ENCODE measurements at places on chromosomes 12 and 14.

DNA sequence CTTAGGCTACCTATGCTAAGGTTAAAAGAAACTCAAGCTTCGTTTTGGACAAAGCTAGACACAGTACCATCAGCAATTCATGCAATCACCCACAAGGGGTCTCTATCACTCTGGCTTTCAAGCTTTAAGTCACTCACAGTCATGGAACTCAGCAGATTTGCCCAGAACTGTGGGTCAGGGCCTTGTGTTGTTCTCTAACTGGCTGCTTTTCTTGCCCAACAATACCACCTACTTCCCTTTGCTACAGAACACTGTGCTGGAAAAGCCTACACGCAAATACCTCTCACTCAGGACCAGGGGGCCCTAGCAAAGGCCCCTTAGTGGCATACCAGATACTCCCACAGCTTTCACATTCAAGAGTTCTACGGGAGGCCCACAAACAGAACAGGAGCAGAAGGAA is 9.1 kb downstream of the NEMP1 start:
- peak; percentile 85 for DNase-seq

DNA sequence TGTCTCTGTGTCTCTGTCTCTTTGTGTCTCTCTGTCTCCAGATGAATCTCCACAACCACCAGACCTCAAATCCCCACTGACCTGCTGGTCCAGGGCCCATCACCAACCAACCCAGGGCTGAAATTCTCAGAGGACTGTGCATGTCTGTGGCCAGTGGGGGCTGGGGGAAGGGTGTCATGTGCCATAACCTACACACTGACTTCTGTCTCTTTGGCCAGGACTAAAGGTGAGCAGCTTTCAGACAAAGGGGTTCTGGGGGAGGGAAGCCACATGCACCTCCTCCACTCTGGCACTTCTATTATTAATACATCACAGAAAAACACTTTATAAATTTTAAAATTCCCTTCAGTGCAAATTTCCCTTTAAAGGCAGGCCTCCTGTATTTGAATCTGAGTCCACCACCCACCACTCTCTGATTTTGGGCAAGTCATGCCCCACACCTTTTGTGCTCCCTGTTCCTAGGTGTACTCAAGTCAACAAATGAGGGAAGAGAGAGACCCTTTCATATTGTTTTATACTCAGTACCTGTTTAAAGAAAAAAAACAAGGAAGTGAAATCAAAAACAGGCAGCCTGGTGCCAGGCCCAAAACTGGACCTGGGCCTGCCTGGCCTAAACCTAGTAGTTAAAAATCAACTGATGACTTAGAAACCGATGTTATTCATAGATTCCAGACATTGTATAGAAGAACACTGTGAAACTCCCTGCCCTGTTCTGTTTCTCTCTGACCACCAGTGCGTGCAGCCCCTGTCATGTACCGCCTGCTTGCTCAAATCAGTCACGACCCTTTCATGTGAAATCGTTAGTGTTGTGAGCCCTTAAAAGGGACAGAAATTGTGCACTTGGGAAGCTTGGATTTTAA is 80.2 kb downstream of the TUNAR start:
- no peak for DNase-seq

GRCh38 chr12:42442311-42442759 is 116.4 kb downstream of the PPHLN1 start:
- DNase-seq = no peak

DNA sequence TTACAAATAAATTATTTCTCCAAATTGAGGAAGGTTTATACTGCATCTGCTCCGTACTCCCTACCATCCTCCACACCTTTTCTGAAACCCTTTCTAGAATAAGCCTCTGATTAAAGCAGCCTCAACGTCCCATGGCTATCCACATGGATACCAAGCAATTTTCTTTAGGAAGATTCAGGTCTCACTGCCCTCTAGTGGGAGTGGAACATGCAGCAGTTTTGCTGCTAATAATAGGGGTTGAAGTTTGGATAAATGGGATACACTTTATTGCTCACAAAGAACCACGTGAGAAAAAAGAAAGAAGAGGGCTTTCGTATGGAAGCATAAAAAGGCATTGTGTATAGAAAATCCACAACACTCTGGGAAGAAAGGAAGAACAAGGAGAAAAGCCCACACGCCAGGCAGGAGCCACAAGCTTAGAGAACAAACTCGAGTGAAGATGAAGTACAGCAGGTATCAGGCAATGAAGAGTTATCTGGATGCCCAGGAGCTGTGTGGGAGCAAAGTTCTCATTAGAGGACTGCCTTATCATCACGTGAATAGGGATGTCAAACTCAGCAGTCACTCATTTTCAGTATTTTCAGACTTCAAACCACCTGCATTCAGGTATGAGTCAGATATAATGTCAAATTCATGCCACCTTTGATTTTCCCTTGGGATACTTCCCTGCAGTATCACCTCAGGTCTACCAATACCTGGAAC is 45.8 kb downstream of the CCER1 start:
- no peak for DNase-seq

- no peak for DNase-seq
These were observed 64.8 kb upstream of the CMKLR1 start for GRCh38 chr12:108403952-108404351.

DNA sequence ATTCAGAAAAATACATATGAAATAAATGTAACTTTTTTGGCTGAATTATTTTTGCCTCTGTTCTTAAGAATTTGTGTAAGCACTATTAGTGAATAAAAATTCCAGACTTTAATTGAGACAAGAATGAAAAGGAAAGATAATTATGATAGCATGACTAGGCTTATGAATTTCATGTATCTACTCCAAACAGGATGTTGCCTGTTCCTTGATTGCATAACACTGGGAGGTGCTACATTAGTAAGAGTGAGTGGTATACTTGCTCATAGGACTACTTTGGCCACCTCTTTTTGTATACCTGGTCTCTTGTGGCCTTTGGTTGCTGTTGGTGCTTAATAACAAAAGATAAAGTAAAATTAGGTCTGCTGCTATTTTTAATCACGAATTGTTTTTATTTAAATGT is 112.8 kb downstream of the NAV3 start:
- DNase-seq = no peak

- DNase-seq = no peak
These were observed 126.7 kb upstream of the PTPRQ start for GRCh38 chr12:80317307-80317706.

- no peak for DNase-seq
These were observed 27.1 kb upstream of the CDK17 start for GRCh38 chr12:96427269-96427729.

GRCh38 chr14:68888025-68888850 is 90.9 kb downstream of the ACTN1 start:
- DNase-seq = no peak

DNA sequence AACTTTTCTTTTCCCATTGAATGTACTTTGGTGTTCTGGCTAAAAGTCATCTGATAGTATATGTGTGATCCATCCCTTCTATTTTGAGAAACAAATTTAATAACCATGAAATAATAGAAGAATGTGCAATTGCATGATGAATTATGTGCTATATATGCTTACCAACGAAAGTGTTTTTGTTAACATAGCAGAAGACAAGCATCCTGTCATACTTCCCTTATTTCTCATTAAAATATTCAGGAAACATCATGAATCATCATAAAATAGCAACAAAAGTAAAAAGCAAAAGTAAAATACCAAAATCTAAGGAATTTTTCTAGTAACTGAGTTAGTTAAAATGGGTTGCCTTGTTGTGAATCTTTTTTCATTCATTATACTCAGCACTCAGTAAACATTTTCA is 409.0 kb upstream of the PDE3A start:
- no peak for DNase-seq

GRCh38 chr12:30573145-30573544 is 122.5 kb downstream of the IPO8 start:
- no peak for DNase-seq

- no peak for DNase-seq
These were observed 56.3 kb upstream of the DAAM1 start for GRCh38 chr14:59131938-59132795.

DNA sequence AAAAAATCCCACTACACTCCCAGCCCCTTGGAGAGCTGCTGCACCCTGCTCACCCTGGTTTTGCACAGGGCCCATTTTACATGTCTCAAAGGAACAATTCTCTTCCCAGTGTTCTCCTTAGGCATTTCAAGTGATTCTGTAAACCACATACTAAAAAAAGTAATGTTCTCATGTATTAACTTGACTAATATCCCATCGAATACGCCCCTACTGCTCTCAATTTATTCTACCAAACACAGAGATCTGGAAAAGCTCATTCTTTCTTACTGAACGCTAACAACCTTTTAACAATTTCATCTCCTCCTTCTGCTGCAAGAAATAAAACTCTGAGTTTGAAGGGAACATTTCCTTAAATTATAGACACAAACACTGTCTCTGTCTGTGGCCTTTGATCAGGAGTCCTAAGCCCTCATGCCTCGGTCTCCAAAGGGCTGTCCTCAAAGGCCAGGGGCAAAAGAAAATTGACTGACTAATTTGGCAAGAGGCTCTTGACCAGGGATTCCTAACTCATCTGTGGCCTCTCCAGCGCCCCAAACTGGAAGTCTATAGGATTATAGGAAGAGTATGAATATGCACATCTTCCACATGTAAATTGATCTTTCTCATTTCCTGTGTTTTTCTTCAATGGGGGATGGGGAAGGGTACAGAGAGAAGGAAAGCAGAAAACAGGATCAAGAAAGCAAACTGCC is 17.1 kb upstream of the TSPAN11 start:
- no peak for DNase-seq

DNA sequence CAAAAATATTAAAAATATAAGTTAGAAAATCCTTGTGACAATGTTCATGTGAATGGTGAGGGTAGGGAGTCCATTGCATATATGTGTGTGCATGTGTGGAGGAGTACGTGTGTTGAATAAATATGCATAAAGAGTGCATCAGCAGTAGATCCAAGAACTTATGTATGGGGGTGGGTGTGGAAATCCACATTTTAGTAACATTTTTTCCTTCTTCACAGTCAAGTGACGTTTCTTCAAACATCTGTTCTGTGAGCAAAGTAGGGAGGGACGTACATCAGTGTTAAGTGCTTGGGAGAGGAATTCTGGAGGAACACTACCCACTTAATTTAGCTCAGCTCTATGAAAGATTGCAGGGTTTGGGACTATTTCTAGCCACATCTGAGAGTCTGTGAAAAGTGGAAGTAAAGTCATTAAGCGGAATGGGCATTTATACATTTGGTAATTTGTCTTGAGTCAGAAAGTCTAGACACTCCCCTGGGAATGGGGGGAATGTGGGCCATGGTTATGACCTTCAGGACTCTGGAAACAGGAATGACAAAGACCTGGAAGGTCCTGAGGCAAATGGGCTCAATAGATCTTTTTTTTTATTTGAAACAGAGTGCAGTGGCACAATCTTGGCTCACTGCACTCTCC is 156.4 kb upstream of the PLXNC1 start:
- no peak for DNase-seq

DNA sequence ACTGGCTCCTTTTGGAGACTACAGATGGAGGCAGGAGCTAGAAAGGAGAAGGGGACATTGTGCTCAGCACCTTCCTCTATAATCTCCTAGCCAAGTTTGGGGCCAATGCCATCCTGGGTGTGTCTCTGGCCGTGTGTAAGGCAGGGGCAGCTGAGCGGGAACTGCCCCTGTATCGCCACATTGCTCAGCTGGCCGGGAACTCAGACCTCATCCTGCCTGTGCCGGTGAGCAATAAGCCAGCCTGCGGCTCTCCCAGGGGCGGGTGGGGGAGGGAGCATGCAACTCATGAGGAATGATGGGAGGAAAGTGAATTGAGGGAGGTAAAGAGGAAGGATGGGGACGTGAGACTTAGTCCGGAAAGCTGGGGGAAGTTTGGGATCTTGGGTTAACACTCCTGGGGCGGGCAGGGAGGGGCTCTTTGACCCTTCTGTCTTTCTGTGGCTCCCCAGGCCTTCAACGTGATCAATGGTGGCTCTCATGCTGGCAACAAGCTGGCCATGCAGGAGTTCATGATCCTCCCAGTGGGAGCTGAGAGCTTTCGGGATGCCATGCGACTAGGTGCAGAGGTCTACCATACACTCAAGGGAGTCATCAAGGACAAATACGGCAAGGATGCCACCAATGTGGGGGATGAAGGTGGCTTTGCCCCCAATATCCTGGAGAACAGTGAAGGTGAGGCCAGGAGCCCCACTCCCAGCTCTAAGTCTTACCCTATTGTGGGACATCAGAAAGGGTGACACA is 3.3 kb downstream of the ENO2 start:
- DNase-seq = no peak

DNA sequence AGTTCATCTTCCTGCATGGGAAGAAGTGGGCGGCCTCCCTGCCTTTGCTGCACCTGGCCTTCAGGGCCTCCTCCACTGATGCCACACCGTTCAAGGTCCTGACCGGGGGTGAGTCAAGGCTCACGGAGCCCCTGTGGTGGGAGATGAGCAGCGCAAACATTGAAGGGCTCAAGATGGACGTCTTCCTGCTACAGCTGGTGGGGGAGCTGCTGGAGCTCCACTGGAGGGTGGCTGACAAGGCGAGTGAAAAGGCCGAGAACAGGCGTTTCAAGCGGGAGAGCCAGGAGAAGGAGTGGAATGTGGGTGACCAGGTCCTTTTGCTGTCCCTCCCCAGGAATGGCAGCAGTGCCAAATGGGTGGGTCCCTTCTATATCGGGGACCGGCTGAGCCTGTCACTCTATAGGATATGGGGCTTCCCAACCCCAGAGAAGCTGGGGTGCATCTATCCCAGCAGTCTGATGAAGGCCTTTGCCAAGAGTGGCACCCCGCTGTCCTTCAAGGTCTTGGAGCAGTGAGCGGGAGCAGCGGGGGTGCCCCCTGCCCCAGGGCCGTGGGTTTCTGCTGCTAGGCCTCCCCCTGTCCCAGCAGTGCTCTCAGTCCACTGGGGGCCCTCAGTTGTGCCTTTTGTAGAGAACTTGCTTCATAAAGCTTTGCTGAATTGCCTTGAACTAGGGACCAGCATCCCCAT is 12.4 kb downstream of the CBLN3 start:
- no peak for DNase-seq

DNA sequence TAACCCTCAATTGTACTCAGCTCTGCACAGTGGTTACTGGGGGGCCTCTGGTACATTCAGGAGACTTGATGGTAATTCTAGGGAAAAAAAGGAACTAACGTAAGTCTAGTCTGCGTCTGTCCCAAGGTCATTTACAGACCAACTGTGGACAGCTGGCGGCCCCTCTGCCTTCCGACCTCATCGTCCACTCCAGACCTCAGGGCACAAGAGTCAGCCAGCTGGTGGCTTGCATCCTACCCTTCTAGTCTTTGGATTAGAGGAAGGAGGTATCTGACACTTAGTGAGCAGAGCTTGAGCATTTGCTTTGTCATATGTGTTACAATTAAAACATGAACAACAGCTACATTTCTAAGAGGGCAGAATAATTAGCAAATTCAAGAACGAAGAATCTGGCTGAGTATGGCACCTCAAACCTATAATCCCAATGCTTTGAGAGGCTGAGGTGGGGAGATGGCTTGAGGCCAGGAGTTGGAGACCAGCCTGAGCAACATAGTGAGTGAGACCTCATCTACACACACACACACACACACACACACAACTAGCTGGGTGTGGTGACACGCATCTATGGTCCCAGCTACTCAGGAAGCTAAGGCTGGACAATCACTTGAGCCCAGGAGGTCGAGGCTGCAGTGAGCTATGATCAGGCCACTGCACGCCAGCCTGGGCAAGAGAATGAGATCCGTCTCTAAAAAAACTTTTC is 36.5 kb downstream of the SSH1 start:
- no peak for DNase-seq
